ENCODE measurements at places on chromosomes 7 and 10.

DNA sequence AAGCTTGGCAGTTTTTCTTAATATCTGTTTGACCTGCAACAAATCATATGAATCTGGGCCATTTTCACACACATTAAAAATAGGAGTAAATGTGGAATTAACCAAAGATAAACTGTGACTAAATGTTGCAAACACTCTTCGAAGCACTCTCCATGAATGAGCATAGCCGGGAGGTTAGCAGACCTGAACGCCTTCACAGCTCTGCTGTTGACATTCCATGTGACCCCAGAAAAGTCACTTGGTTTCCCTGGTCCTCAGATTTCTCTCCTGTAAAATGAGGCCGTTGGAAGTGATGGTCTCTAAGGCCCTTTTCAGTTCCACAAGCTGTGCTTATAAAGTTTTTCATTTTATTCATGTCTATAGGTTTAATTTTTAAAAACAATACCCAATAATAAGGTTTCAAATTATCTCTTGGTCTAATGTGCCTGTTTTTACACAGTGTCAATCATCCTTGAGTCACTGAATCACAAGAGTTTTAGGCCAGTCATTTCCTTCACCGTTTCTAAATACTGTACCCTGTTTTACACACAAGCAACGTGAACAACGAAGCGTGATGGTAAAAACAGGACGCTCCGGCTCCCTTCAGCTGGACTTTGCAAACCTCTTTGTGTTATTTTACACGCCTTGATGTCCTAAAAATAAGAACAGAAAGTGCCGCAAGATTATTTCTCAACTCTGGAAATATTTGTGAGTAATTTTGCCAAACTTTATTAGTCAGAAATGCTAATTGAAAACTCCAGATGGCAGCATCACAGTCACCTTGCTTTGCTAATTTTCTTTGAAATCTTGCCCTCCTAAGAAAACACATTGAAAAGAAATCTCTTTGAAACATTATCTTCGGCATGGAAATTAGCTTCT is 38.6 kb upstream of the MET start:
- peak; percentile 72 for DNase-seq

DNA sequence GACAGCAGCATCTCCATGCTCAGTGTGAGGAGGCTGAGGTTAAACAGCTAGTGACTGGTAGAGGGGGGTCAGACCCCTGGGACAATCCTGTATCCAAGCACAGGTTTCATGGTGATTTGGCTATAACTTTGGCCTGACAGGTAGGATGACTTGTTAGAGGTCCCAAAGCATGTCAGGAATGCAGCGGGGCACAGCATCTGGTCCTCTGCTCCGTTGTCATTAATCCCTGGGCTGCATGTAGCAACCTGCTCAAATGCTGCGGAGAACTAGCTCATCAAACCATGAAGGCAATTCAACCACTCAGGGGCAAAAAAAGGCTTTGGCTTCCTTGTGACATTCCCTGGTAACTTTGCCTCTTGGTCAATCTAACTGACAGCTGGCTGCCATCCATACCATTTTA is 26.8 kb downstream of the WNT2 start:
- DNase-seq: no peak

- DNase-seq: peak; percentile 55
Observed at GRCh38 chr10:96642973-96643372, 56.2 kb upstream of the TM9SF3 start.

- no peak for DNase-seq
Observed at GRCh38 chr10:108090476-108091215, 926.1 kb upstream of the SORCS1 start.

- DNase-seq: no peak
Observed at GRCh38 chr7:158263110-158263963, 324.3 kb downstream of the PTPRN2 start.

DNA sequence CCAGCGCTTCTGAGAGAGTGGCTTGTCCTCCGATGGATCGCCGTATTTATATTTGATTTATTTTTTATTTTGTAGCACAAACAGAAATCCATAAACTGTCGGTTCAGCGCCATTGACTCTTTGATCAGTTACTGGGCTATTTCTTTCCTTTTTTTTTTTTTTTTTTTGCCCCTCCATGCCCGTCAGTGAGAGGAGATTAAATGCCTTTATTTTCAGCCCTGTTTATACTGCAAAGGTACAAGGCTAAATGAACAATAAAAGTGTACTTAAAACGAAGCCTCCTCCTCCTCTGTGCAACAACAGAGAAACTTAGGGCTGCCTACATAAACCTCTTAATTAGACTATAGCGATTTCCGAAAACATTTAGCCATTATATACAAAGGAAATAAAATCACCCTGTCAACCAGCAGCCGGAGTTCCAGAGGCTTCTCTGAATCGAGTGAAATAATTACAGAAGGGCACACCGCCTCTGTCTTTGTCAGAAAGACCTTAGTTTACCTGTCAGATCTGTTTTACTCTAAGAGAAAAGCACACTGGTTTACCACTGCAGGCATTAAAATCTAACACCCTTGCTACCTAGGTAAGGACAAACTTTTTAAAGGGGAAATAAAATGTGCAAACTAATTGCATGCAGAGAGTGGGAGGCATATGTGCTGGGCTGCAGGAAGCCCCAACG is 3.5 kb downstream of the EBF3 start:
- no peak for DNase-seq

GRCh38 chr10:5442990-5443370 is 30.6 kb downstream of the NET1 start:
- no peak for DNase-seq

DNA sequence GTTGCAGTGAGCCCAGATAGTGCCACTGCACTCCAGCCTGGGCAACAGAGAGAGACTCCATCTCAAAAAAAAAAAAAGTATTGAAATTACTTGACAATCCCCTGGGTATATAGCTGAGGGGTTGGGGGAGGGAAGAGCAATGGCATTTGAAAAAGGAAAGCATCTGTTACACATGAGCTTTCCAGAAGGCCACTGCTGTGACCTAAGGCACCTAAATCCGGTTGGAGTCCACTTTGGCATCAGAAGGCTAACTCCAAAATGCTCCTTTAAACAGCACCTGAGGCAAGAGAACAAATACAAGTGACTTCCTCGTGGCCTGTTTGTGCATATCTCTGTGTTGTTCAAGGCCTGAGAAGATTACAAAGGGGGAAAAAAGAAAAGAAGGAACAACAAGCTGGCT is 74.8 kb upstream of the PALS2 start:
- DNase-seq: no peak

DNA sequence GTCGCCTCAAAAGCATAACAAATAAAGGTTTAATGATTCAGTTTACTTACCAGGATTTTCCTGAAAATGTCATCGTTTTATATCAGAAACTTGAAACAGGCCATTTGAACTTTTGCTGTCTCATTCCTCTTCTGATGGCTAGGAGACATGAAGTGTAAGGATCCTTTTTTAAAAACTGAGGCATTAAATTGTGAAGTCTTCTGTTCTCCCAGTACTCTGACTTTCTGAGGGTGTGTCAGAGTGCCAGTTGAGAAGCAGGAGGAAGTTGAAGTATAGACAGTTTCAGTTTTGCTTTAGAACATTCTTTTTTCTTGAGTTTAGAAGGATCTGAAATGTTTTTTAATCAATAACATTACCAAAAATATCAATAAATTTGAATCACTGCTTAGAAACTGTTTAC is at the start of gene SAMD9L:
Gene SAMD9L (minus strand): TSS at position 242 of the 400 bp plus-strand sequence. CDS start 12,414 bp downstream, outside the sequence.
- DNase-seq: peak; percentile 53

GRCh38 chr10:107011105-107011504 is 153.4 kb downstream of the SORCS1 start:
- no peak for DNase-seq

DNA sequence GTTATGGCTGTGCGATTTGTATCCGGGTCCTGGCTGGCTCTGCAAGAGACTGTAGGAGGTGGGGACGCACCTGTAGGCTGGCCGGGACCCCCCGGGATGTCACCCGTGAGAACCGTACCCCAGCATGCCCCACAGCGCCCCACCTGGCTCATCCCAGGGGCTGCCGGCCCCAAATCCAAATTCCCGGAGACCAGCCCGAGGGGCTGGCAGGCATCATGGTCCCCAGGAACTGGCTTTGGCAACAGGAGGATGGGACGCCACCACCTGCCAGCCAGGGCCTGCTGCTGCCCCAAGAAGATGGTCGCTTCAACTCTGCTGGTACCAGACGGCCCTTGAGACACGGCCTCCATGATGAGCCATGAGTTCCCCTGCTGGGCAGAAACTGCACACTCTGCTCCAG is 239.4 kb downstream of the ELFN1 start:
- no peak for DNase-seq

DNA sequence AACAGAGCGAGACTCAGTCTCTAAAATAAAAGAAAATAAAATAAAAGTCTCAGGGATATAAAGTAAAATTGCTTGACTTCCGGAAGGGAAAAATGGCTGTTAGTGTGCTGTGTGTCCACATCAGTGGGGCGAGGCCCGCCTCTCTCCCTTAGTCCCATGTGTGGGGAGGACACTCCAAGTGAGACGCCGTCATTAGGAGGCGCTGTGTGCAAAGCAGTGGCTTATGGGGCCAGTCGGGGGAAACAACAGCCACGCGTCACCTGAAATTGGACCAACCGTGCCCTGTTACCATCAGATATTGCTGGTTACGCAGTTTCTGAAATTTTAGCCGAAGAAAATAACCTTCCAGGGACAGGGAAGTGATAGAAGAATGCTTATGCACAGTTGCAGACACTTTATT is 15.8 kb downstream of the SFXN4 start:
- no peak for DNase-seq

DNA sequence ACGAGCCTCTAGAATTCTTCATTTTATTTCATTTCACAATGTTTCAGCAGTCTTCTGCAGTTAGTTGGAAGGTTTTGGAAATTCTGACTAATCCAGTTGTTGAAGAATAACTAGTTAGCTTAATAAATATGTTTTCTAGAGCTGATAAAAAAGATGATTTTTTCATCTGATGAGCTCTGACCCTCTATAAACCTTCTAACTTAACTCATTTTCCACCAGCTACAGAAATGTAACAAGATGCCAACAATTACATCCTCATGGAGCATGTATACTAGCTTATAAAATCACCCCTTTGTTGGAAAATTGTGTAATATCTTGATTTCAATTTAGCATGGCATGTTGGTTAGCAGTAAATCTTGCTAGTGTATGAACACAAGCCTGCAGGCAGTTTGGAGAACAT is 33.1 kb downstream of the KAT6B start:
- no peak for DNase-seq

DNA sequence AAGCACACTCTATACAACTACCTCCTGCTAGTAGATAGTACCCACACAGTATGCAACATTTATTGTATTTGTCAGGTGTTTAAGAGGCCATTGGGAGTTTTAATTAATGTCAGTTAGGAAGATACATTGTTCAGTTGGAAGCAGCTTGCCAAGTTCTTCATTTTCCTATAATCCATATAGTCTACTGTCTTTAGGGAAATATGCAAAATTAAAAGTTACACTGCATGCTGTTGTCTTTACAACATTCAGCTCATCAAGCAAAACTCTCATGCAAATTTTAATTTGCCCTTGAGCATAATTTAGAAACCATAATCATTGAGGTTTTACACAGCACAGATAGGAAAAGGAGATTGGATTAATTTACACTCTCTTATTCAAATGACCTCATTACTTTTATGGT is 17.4 kb downstream of the FOXP2 start:
- no peak for DNase-seq

DNA sequence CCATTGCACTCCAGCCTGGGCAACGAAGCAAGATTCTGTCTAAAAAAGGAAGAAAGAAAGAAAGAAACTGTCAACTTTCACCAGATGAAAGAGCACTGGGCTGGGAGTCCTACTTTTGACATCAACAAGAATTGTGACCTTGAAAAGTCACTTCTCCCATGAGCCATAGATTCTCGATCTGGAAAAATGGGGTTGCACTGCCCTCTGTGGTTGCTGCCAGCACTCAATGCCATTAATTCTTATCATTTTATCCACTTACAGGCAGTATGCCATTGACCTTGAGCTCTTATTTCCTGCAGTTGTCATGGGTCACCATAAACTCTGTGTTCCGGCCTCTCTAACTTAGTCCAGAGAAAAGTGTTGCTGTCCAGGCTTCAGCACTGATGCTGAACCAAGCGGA is 137.2 kb downstream of the NOC3L start:
- peak; percentile 30 for DNase-seq

- DNase-seq: no peak
Observed at GRCh38 chr10:129602938-129603535, 136.0 kb downstream of the MGMT start.

DNA sequence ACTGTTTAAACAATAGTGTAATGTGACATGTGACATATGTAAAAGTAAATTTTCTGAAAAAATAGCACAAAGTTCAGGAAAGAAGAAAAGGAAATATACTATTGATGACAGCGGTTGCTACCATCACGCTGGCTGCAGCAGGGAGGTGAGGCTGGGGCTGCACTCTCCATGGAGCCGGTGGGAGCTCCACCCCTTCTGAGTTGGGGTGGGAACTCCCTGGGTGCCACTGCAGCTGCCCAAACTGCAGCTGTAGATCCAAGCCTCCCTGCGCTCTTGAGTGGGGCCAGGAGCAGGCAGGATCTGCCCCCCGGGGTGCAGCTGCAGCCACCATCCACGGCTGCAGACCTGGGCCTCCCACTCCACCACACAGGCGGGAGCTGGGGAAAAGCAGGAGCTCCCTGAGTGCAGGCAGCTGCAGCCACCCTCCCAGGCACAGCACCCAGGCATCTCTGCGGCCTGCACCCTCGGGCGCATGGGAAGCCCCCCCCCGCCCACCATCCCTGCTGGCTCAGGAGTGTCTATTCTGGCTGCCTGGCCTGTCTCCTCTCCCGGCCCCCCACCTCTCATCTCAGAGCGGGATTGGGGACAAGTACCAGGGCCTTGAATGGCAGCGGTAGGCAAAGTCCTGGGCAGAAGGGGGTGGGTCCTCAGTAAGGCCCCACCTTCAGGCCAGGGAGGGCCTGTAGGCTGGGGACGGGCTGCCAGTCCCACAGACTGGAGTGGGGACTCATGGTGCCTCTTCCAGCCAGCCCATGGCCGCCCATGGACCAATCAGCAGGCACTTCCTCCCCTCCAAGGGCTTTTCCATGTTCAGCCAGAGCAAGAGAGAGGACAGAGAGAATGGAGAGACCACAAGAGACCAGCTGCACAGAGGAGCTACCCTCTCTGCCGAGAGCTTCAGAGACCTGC is 50.1 kb downstream of the TNS3 start:
- no peak for DNase-seq
